Caco-2 (cell line): ENCODE measurements at places on chromosomes 2 and 18. TPM values are rescaled to one million over a fixed set of nuclear protein-coding genes. Genes with fewer than 3 reads are reported as not detected.
A peak's percentile ranks its signal among the peaks of the same experiment; 100 is the strongest.

CHRNA1 gene
- total RNA-seq = not detected in 2 replicates

GRCh38 chr2:147057892-147058490, 786.8 kb upstream of the ACVR2A start:
- no peak for DNase-seq
- H3K27ac ChIP-seq = no peak overlapping the region

- no peak overlapping the region for H3K27ac ChIP-seq
- H3K36me3 ChIP-seq = no peaks in the 10 kb centered on the region
- H3K4me1 ChIP-seq = peaks cover 9% of the 10 kb centered on the region; the same call in 1 of the 2 replicates
- no peak overlapping the region for H3K4me3 ChIP-seq
Measured at GRCh38 chr2:182866095-182866460, 359 bp downstream of the FRZB start.

- no peak overlapping the region for H3K4me3 ChIP-seq
- H3K27ac ChIP-seq = no peak overlapping the region
- no peaks in the 10 kb centered on the region for H3K36me3 ChIP-seq
- DNase-seq = no peak
- peaks cover 13% of the 10 kb centered on the region for H3K4me1 ChIP-seq
- no peaks in the 10 kb centered on the region; the same call in 1 of the 2 replicates for H3K27me3 ChIP-seq
Measured at GRCh38 chr2:133503323-133503722, 64.9 kb downstream of the NCKAP5 start.

DNA sequence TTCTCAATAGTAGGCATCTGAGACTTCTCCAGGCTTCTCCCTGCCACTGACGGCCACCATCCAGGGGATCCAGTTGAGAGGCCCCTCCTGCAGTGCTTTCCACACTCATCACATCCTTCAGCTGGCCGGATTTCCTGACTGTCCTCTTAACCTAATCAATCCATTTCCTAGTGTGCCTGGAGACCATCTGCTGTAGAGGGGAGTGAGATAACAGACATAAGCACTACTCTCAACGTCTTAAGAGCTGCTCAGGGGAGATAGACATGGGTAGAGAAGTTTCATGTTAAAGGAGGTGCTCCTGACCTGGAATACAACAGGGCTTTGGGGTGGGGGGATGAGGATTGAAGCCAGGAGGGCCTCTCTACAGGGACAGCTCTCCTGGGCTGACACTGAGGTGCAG, 14.2 kb downstream of the SPR start:
- no peak overlapping the region for H3K4me3 ChIP-seq
- no peaks in the 10 kb centered on the region for H3K36me3 ChIP-seq
- no peaks in the 10 kb centered on the region for H3K27me3 ChIP-seq

DNA sequence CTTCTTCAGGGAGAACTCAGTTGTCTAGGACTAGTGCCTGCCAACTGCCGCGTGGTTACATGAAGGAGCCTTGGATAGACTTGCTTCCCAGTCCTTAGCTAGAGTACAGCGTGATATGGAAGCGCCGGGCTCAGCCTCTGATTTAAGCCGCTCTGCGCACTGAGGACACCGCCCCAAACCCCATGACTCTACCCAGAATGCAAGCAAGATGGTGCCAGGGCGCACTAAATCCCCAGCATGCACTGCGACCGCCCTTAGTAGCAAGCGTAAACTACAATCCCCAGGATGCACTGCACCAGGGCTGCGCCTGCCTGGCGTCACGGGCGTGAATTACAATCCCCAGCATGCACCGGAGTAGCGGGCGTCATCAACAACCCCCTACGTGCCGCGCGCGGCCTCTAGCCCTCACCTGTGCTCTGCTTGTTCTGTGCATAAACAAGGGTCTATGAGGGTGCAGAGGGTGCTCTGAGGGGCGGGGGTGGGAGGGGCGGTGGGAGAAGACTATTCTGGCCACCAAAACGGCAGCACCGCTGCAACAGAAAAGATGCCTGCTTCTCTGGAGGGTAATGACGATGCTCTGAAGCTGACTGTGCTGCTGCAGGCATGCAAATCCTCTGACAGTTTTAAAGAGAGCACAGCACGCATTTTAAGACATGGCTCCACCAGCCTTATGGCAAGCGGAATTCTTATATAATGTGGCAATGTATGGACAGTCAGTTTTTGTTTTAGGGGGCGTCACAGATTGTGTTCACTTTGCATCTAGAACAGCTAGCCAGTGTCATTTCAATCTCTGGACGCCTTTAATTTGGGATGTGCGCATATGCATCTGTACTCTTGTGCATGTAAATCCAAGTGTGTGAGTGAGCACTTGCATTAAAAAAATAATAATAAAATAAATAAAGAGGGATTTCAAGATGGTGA, 282.5 kb upstream of the MYT1L start:
- no peak overlapping the region for H3K27ac ChIP-seq
- DNase-seq = peak; percentile 57
- no peaks in the 10 kb centered on the region; the same call in 1 of the 2 replicates for H3K27me3 ChIP-seq

DNA sequence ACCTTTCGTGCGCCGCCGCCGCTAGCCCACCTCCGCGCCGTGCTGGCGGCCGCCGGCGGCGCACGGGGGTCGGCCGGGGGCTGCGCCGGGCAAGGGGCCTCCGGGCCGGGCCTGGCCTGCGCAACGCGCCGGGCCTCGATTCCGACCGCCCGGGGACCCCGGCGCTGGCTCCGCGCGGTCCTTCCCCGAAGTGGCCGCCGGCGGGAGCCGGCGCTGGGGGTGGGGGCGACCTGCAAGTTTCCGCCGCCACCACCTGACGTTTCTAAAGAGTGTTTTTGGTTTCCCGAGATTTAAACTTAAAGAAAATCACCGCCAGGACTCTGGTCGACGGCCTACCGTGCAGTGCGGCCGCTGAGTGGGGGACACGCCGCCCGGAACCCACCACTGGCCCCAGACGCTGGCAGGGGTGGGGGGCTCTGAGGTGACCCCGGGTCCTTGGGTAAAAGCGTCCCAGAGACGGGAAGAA, 3.8 kb upstream of the GATA6 start:
- peaks cover under 1% of the 10 kb centered on the region; the same call in 1 of the 2 replicates for H3K4me1 ChIP-seq
- no peak overlapping the region for H3K27ac ChIP-seq
- no peaks in the 10 kb centered on the region for H3K36me3 ChIP-seq

DNA sequence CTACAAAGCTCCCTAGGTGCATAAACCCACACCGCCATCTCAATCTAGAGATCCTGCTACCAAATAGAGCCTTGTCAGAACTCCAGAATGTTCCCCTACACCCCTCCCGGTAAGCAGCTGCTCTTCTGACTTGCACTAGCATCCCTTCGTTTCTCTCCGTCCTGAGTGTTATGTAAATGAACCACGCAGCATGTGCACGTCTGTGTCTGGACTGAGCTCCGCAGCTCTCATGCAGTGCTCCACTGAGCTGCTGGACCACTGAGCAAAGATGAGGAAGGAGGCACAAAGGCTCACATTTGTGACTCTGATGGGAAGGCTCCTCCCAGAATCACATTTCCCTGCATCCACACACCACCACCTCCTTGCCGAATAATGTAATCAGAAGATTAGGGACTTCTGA, 203.6 kb downstream of the MYT1L start:
- H3K4me1 ChIP-seq = no peaks in the 10 kb centered on the region
- no peak overlapping the region for H3K4me3 ChIP-seq
- no peak overlapping the region for H3K27ac ChIP-seq
